CD4-positive, alpha-beta memory T cell (primary cell): ENCODE measurements at places on chromosomes 16 and 17. TPM values are rescaled to one million over a fixed set of nuclear protein-coding genes. Genes with fewer than 3 reads are reported as not detected.

CDRT15L2 gene
- not detected for total RNA-seq

MYCBPAP gene
- 6.8 TPM for total RNA-seq

ADAM11 gene
- 0.90 TPM for total RNA-seq

GRB7 gene
- total RNA-seq, result not detected

PSMB3 gene
- total RNA-seq, result 93.5 TPM

CNTNAP4 gene
- not detected for total RNA-seq

PDK2 gene
- 39.1 TPM for total RNA-seq

NOXO1 gene
- total RNA-seq, result 0.47 TPM

MATCAP1 gene
- total RNA-seq, result 9.0 TPM

UTS2R gene
- not detected for total RNA-seq

MT2A gene
- total RNA-seq, result 15.8 TPM

PYY gene
- total RNA-seq, result not detected

JPH3 gene
- total RNA-seq, result 0.09 TPM

LHX1 gene
- total RNA-seq, result not detected

NLRC5 gene
- 416 TPM for total RNA-seq

PTX4 gene
- total RNA-seq, result not detected

TM4SF5 gene
- total RNA-seq, result not detected
